Stimulated activated CD4-positive, alpha-beta T cell treated with anti-CD3 and anti-CD28 coated beads, Interleukin-1b, Interleukin-23, amount 100 ng/mL, for 1 hour (primary cell): ENCODE measurements at places on chromosomes 1 and 21.

GRCh38 chr1:222283147-222283768 is 264.6 kb downstream of the HHIPL2 start:
- DNase-seq: no peak

GRCh38 chr1:209383907-209384709 is 199.4 kb upstream of the CAMK1G start:
- DNase-seq: no peak

- DNase-seq: peak; percentile 7
Observed at GRCh38 chr1:200153277-200154055, 126.0 kb downstream of the NR5A2 start.

DNA sequence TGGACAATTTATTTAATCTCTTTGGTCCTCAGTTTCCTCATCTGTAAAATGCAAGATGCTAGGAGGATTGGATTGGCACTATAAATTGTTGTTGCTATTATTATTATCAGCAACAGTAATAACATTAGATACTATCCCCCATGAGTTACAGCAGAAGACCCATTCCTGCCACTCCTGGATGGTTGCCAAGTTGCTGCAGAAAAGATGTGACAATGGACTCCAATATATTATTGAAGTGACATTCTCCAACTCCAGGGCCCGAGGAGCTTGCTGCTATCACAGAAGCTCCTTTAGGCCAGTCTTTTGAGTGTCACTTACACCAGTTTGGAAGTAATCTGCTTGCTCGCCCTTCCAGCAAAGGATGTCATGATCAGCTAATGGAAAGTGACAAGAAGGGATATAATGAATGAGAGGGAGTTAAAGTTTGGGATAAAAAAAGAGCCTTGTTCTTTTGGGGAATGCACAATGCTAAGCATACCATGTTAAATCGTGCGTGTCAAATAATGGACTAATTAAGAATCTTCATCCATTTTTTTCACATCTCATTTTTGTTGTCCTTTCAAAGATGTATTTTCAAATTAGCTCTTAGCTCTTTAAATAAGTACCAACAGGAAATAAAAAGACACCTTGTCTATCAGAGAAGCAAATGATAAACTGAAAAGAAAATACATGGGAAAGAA is 19.5 kb upstream of the PROX1 start:
- DNase-seq: no peak

DNA sequence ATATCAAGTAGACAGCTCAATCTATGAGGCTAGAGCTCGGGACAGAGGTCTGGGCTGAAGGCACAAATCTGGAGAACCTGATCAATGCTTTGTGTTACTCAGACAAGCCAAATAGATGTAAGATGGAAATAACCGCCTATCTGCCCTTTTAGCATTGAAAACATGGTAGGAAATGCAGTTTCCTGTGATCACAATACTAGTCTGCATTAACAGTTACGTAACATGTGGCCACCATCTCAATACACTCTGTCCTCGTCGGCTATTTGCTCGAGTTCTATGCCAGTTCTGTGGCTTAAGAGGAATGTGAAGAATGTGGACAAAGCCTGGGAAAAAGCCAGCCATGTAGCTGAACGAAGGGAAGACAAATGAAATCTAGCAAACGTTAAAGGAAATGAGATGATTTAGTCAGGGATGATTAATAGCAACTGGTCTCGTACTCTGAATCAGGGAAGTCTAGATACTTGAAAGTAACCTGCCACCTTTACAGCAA is 73.3 kb downstream of the HSF2BP start:
- DNase-seq: no peak

DNA sequence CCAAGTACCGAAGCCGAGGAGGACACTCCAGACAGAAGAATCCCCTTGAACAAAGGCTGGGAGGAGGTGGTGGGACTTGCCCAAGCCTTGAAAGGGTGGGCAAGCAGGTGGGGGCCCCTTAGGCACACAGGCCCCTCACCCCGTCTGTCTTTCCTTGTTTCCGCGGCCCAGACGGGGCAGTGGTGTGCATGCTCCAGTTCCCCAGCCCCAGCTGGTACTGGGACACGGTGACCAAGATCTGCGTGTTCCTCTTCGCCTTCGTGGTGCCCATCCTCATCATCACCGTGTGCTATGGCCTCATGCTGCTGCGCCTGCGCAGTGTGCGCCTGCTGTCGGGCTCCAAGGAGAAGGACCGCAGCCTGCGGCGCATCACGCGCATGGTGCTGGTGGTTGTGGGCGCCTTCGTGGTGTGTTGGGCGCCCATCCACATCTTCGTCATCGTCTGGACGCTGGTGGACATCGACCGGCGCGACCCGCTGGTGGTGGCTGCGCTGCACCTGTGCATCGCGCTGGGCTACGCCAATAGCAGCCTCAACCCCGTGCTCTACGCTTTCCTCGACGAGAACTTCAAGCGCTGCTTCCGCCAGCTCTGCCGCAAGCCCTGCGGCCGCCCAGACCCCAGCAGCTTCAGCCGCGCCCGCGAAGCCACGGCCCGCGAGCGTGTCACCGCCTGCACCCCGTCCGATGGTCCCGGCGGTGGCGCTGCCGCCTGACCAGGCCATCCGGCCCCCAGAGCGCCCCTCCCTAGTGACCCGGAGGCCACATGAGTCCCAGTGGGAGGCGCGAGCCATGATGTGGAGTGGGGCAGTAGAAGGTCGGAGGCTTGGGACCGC is 50.8 kb downstream of the OPRD1 start:
- DNase-seq: no peak
